ENCODE measurements at places on chromosomes 5 and 9.

DNA sequence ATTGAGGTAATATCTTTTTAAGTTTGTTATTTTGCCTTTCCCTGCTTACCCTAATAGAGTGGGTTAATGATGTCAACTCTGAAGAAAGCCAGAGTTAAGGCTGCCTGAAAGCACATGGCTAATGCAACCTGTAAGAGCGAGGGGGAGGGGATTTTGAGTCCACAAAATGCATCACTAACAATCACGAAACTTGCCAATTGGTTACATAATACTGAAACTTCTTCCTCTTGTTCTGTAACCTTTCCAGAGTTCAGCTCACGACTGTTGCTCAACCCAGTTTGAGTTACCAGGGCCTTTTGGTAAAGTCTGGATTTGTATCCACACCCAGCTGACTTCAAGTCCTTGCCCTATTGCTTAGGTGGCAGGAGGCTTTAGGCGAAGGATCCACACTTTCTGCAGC is 308.8 kb downstream of the EFNA5 start:
- no peak for DNase-seq

- no peak for DNase-seq
Observed at GRCh38 chr5:174101195-174101730, 55.8 kb downstream of the NSG2 start.

DNA sequence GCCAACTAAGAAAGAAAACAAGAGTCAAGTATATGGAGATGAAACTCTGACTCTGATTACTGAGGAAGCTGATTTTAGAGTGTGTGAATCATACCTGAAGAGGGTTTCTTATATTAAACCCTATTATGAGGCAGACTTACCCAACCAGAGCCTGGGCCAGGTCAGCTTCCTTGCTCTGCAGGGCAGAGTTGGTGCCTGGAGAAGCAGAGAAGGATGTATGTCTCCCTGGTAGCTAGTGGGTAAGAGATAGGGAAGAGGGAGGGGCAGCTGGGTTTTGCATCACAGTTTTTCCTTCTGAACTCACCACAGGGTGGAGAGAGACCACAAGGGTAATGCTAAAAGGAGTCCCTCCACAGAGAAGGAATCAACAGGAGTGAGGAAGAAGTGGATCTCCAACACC is 104.1 kb downstream of the CMYA5 start:
- DNase-seq = no peak

- no peak for DNase-seq
Observed at GRCh38 chr5:55650386-55650785, 61.7 kb downstream of the SLC38A9 start.

DNA sequence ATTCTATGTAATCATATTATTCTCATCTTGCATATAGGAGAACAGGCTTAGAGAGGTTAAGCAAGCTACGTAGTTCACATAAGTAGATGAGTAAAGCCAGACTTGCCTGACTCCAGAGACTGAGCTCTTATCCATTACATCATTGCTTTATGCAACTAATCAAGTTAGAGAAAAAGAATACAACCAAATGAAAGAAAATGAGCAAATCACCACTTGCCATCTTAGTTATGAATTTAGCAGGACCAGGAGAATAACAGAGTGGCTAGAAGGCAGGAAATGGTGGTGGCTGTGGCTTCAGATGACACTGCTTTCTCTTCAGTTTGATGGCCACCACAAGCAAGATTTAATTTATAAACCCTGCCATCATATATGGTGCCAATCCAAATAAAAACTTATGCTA is 26.6 kb downstream of the POC5 start:
- no peak for DNase-seq

DNA sequence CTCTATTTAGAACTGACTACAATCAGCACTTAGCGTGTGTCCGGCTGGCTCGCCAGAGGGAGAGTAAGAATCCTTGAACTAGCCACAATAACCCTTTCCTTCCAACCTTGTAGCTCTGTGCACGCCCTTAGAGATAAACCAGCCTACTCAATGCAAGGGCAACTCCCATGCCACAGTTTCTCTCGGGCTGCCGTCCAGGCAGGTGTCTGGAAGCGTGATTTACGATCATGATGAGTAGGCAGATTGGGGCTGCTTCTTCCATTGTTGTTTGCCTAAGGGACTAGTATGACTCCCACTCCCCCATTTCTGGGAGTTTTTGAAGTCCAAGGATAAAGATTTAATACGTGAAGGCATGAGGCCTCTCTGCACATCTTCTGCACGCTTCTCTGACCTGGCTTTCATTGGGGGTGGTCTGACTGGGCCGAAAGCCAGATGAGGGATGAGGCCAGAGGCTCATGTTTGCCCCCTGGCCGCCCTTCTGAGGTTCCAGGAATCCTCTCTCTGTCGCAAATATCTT is 134.0 kb upstream of the MYO10 start:
- no peak for DNase-seq

DNA sequence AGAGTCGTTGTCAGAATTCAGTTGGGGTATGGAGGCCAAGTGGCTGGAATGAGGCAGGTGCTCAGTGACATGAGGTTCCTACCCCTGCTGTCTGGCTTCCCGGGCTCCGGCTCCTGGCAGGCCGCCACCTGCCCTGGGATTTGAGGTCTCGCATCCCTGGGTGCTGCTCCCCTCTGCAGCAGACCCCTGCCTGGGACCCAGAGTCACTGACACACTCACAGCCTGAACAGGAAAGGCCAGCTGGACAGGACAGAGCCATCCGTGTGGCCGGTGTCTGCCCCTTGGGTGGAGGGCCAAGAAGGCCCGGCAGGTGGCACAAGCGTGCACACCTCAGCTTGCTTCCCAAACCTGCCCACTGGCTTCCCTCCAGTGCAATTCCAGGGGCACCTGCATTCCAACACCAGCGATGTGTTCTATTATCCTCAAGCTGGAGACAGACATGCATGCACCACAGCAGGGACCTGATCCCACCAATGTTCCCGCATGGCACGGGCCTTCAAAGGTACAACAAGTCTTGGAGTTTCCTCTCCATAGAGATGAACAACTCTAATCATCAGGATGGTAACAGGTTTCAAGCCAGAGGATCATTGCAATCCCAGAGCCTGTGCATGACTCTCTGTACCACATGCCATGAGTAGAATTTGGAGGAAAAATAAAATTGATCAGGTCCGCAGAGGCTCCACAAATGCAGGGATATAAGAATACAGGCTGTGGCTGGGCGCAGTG is 45.6 kb upstream of the RNF130 start:
- DNase-seq = no peak

GRCh38 chr5:45521067-45521466 is 175.1 kb downstream of the HCN1 start:
- DNase-seq = no peak

- no peak for DNase-seq
Observed at GRCh38 chr9:32554591-32554990, 2.2 kb upstream of the TOPORS start.

DNA sequence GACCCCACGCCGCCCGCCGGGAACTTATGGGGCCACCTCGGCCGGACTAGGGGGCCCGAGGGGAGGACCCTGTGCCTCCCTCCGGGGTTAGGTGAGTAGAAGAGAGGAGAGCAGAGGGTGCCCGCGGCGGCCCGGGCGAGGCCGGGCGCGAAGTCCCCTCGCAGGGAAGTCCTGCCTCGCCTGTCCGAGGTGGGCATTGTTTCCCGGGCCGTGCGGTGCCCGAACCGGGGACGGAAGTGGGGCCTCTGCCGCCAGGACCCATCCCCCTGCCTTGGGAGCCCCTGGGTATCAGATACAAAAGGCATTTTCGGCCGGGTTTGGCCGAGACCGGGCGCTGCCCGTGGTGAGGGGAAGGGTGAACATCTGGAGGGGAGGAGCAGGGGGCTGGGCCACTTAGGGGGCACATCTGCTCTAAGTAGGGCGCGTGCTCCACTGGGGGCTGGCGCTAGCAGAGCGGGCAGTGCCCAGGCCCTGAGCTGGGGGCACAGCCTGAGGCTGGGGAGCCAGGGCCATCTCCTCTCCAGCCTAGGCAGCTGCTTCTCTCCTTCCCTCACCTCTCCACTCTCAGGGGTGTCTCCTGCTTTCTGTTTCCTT is 48.2 kb downstream of the DAB2IP start:
- no peak for DNase-seq

DNA sequence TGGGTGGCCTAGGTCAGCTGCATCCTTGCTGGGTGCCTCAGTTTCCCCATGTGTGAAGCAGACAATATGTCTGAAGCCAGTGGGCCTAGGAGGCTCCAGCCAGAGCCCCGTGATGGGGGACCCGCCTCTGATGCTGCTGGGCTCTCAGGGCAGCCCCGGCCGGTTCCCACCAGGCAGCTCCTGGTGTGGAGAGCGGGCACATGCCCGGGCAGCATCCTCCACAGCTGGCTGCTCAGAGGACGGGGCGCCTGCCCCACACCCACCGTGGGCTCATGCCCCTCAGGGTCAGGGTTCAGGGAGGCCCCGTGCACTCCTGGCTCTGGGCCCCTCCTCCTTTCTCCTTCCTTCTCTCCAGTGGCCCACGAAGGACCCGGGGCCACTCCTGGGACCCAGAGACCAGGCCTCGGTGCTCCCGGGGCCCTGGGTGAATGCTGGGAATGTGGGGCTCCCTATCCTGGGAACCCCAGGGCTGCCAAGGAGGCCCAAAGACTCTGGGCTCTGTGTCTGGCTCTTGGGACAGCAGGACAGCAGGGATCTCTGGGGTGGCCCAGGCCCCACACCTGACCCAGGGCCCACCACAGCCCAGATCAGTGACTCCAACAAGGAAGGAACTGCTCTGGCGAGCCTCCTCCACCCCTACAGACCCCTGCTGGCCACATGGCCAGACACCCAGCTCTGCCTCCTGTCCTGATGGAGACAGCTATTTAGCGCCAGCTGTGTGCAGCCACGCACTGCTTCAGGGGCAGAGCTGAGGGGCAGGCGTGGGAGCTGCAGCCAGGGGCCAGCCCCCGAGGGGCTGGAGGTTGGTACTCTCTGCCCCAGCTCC is 39.5 kb upstream of the EGFL7 start:
- DNase-seq = no peak

GRCh38 chr9:124140941-124141568 is 116.7 kb upstream of the NEK6 start:
- DNase-seq = no peak

DNA sequence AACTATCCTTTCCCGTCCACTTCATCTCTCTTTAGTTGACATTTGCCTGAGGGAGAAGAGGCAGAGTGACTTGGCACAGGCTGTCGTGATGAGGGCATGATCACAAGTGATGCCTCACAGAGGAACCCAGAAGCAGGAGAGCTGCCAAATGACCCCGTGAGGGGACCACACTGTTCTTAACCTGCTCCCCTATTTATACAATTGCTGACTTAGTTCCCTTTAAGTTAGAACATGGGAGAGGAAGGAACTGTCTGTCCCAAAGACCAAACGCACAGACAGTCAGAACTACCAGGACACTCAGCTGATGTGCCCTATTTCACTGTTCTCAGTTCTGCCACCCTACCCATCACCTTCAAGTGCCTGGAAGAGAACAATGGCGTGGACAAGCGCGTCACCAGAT is 73.7 kb downstream of the SLC1A3 start:
- DNase-seq = no peak

- DNase-seq = no peak
Observed at GRCh38 chr9:26244661-26245451, 566.6 kb upstream of the TUSC1 start.

DNA sequence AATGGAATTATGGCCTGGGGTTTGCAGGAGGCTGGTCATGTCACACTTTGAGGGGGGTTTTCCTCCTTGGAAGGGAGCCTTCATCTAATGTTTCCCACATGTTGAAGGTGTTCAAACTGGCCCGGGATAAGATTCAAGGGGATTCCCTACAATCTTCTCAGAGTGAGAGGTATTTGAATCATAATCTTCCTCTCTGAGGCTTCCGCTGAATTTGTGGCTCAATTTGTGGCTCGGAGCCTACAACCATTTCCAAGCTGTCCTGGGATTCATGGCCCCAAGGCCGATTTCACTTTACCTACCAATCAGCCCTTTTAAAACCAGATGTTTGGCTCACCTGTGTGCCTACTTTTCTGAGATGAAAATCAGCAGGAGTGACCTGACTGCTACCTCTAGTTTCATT is 3.9 kb downstream of the TNC start:
- DNase-seq = no peak

- no peak for DNase-seq
Observed at GRCh38 chr9:130927995-130928900, 10.8 kb downstream of the FIBCD1 start.

DNA sequence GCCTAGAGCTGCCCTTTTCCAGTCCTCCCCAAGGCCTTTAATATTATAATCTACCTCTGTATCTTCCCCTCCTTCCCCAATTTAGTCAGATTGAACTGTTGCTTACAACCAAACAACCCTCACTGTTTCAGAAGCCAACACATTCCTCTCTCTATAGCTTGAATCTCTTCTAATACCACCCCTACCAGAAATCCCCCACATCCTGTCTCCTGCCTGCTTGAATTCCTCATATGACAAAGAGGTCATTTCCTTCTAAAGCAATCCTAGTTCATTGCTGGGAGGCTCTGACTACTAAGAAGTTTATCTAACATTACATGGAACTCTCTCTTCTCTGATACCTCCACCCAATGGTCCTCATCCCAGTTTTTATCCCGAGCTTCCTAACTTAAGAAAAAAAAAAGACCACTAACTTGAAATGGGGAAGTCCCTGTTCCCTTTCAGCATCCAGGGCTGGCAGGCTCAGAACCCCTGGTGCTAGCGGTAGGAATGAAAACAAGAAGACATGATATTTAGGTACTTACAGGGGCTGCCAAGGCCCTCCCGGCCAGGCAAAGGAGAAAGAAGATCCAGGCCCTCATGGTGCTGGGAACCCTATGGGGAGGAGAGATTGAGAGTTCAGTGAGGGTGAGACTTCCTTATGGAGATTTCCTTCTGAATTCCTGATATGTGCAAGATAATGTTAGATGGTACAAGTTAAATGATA is 11.0 kb downstream of the SPARC start:
- no peak for DNase-seq

DNA sequence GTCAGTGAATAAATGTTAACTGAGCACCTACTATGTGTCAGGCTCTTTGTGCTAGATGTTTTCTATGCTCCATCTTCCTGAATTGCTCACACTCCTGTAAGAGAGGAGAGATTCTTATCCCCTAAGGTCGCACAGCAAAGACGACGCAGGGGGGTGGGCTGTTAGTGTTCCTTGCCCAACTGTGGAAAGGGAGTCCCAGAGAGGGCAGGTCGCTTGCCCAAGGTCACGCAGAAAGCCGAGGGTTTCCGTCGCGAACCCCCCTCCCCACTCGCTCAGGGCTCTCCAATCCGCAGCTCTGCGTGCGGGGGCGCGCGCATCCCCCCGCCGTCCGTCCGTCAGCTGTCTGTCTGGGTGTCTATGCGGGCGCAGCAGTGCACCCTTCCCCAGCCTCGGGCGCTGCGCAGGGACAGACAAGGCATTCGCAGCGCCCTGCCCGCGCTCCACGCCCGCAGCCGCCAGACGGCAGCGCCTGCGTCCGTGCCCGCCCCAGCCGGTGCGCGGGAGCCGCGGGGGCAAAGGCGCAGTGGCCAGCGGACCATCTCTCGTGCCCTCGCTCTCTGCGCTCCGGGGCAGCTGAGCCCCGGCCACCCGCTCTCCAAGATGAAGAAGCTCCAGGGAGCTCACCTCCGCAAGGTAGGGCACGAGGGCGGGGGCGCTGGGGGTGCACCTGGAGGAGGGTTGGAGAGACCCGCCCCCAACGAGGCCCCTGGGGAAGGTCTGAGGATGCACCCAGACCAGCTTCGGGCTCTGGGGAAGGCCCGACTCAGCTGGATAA is at the start of gene SLC6A7:
TSS of gene SLC6A7 (plus strand) at position 335 of the 775 bp plus-strand sequence. CDS start at position 601, 266 bp downstream.
- DNase-seq = no peak

Measured in T-cell (primary cell).